ENCODE measurements at places on chromosomes 5 and 9.
A peak's percentile ranks its signal among the peaks of the same experiment; 100 is the strongest.

- DNase-seq, result no peak
Measured at GRCh38 chr9:130313103-130313858, 47.7 kb downstream of the HMCN2 start.

GRCh38 chr9:128073253-128073886 lies 5.3 kb downstream of the SLC25A25 start:
- no peak for DNase-seq

DNA sequence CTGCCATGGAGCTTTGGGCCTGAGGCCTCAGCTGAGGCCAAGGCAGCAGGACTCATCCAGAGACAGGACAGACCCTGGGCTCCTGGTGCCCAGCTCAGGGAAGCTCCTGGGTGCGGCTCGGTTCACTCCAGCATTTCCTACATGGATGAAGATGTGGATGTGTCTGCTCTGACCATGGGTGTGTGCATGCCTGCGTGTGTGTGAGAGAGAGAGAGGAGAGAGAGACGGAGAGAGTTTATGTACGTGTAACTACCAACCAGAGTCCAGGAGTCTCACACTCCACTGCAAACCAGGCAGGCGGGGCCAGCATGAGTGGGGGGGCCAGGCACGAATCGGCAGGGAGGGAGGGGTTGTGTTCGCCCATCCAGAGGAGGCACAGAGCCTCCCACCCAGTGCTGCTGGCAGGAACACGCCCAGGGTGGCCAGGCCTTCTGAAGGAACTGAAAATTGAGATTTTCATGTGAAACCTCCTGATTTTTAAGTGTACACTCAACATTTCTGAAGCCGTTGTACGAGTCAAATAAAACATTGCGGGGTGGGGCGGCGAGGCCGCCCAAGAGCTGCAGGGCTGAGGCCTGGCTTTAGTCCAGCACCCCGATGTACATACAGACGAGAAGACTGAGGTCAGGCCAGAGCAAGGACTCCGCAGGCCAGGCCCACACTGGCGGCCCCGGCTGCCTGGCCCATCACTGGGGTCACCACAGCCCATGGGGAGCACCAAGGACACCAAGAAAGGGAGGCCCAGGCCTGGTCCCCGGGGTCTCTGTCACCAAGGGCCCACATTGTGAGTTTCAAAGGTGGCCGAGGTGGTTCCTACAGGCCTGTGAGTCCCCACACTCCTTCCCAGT lies 88.7 kb downstream of the ADAMTS2 start:
- DNase-seq, result no peak

DNA sequence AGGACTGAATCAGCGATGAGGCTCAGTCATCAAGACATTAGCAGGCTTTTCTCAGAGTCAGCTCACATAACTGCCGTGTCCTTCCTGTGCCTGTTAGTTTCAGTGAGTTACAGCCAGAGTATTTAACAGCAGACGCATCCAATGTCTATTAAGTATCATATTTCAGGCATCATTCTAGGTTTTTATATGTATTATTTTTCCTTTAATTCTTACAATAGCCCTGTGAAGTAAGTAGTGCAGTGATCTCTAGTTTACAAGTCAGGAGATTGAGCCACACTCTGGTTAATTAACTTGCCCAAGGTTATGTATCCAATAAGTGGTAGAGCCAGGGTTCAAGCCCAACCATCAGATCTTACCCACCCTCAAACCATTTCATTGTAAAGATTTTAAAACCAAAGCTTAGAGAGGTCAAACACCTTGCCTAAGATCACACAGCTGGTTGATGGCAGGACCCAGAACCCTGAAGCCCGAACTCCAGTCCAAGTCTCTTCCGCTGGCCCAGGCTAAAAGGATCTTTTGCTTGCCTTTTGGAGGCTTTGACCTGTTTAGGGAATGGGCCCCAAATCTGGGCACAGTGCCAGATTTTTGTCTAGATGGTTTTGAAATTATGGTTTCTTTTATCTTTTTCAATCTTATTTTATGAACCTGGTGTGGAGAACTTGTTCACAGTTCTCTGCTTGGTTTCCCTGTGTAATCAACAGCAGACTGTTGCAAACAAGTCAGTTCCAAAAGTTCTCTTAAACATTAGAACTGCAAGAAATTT lies 261.2 kb upstream of the CLINT1 start:
- DNase-seq, result no peak

GRCh38 chr5:39019254-39019653 lies 54.9 kb downstream of the RICTOR start:
- DNase-seq, result no peak

DNA sequence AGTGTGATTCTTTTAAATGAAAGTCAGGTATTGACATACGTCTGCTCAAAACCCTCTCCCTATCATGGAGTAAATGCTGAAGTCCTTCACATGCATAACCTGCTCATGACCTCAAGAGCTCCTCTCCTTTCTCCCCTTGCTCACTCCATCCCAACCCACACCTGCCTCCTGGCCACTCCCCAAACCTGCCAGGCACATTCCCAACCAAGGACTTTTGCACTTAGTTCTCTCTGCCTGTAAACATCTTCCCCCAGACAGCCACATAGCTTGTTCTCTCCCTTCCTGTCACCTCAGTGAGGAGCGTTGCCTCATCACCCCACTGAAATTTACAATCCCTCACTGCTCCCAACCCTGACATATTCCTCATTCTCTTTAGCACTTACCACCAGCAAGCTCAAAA lies 8.7 kb downstream of the SETD9 start:
- peak; percentile 34 for DNase-seq

Measured in mesendoderm (in vitro differentiated cells).